ENCODE measurements at places on chromosomes 4 and X.

- no peak for DNase-seq
Measured at GRCh38 chr4:89311433-89311832, 3.8 kb upstream of the GPRIN3 start.

GRCh38 chrX:124085063-124085462 is 123.6 kb downstream of the STAG2 start:
- no peak for DNase-seq

DNA sequence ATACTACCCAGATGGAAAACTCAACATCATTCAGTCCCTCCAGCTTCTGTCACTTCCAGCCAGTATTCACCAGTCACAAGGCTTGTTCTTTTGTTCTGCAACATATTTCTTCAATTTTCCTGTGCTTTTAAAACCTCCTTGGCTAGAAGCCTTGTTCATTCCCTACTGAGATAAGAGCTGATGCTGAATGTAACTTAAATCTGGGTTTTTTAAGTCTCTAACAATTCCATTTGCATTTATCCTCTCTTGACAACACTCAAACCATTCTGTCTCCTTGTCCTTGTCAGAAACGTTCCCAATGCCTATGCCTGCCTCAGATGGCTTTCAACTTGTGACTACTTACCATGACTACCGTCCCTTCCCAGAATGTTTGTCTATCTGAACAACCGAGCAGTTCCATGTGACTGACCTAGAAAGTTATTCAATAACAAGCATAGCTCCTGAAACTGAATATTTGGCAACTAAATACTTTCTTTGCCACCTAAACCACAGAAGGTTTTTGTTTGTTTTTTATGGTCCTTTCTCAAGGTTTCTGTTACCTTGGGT is 682.9 kb upstream of the GALNTL6 start:
- no peak for DNase-seq

DNA sequence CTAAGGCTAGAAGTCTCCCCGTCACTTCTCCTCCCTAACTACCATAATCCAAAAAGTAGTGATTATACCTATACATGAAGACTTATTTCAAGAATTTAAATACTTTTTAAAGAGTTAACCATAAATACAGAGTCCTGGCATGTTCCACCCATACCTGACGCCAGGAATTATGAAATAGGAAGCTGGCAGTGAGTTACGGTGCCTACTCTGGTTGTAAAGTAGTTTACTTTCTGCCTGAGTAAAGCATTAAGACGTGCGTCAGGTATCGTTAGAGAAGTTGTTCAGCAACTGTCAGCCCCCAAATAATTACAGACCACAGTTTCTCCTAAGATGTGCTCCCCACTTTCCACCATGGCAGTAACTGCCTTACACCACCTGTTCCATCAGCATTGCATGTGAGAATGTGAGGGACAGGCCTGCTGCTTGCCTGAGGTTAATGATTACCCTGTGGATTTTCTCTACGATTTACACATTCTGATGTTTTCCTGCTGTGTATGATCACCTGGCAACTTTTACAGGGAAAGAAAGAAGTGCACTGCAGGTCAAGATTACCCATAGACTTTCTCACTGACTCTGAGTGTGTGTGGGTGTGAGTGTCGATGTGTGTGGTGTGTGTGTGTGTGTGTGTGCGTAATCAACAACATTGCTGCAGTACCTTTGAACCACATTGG is 92.3 kb upstream of the SLC7A11 start:
- no peak for DNase-seq

Data from natural killer cell treated with Interleukin-12 subunit alpha and Interleukin-12 subunit beta and Interleukin-15 and Interleukin-18, amount 100 ng/mL, for 72 hours (primary cell).